Stimulated activated CD4-positive, alpha-beta T cell treated with anti-CD3 and anti-CD28 coated beads, TNF-alpha, amount 100 ng/mL, for 48 hours (primary cell): ENCODE measurements at places on chromosomes 1 and 21.

- no peak for DNase-seq
Observed at GRCh38 chr1:231106347-231106746, 55.5 kb upstream of the TRIM67 start.

DNA sequence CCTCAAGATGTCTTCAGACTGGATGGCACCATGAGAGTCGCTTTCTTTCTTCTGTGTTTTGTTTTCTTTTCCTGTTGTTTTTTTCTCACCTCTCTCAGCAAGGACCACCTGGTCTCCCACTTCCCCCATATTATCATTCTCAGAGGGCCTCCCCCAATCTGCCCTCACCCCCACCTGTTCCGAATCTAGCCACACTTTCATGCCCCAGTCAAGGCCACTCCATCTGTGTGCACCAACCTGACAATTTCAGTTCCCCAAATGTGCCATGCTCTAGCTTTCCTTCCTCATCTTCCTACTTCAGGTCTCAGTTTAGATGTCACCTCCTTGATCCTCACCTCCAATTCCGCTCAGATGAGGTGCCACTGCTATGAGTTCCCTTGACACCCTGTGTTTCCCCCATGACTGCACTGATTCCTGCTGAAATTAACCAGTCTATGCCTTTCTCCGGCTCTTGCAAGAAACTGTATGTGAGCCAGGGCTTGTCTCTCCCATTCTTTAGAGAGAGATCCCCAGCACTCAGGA, 146.2 kb downstream of the PLPP3 start:
- no peak for DNase-seq

DNA sequence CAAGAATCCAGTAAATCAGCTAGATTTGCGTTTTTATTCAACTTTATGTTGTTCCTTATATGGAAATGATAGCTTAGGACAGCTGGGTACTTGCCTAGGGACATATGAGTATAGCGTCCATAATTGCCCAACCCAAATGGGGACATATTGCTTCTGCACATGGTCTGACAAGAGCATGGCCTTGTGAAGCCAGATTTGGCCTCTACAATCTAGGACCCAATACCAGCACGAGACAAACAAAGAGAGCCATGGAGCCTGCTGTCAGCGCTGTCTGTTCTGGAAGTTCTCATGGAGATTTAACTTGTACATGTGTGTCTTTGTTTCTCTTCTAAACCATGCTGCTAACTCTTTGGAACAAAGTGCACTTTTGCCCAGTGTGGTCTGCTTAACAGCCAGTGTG, 240.0 kb upstream of the CAMK1G start:
- no peak for DNase-seq

DNA sequence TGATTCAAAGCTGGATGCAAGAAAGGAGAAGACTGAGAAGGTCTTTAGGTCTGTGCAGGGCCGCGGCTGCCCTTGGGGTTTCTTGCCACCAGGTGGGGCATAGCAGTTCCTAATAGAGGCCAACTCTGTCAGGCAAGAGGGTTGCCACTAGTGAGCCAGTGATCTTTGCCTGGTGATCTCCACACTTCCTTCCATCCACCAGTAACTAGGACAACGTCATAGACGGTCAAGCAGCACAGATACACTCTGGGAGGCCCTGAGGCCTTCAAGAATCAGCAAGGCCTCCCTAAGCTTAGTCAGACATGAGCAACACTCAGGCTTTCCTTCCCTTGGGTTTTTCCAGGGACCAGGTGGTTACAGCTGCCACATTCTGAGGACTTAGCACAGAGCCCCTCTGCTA, 32.9 kb upstream of the ATP2B4 start:
- peak; percentile 25 for DNase-seq

GRCh38 chr1:236516929-236517704, 6.7 kb upstream of the LGALS8 start:
- DNase-seq, result no peak

GRCh38 chr1:234597894-234598293, 12.1 kb downstream of the IRF2BP2 start:
- no peak for DNase-seq

DNA sequence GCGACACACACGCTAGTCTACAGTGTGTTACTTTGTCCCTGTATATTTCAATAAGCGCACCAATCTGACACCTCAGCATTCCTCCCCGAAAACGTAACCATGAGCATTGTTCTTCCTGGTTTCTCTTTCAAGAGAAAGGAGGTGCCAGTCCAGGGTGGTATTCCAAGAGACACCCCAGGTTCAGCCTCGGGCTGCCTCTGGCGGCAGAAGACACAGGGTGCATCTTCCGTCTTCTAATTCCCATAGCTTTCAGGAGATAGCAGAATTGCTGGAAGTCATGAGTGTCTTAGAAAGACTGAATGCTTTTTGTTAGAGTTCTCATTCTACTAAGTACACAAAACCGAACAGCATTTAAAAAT, 15.9 kb upstream of the RGS8 start:
- no peak for DNase-seq

GRCh38 chr1:30991862-30992606, 73.5 kb downstream of the PUM1 start:
- no peak for DNase-seq

DNA sequence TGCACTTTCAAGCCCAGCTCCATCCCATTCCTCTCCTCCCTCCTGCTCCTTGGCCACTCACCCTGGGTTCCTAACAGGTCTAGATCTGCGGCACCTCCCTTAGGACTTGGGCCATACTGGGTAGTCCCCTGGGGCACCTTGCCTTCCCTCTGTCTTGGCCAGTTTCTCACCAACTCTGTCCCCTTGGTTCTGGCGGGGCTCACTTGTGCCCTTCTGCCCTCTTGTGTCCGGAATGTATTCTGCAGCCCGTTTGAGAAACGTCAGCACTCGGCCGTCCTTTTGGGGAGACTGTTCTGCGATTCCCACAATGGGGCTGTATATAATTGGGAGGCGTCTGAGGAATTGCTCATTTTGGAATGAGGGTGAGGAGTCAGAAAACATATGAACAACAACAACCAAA, 162.4 kb downstream of the ZSCAN20 start:
- peak; percentile 9 for DNase-seq

DNA sequence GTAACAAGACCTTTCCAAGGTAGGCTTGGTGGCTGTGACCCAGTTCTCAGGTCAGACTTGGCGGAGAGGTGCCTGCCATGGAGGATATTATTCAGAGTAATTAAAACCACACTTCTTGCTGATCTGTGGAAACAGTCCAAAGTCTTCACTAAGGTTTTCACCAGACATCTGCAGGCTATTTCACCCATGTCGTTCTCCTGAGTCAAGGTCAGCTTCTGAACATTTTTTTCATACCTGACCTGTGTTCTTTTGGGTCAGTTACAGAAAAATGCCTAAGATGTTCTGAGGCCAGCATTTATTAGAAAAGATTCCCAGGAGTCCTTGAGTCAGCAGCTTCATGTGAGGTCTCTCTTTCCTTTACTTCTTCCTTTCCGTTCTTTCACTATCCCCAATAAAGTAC, 54.9 kb downstream of the RGL1 start:
- no peak for DNase-seq

DNA sequence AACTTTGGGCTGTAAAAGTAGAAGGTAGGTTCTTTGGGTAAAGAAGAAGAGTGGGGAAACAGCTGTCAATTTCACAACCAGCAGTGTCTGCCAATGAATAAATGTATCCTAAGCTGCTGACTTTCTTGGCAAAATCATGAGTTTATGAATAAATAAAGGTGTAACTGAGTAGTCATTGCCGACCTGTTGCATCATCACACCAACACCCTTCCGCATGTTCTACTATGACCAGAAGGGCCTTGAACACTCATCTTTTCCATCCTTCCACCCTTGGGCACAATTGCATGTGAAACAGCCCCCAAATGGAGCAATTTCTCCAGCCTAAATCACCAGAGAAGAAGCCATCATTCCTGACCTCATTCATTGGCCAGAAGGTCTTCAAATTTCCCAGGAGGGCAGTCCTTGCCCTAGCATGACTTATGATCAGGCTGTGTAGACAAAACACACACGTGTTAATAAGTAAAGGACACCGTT, 31.2 kb upstream of the QSOX1 start:
- DNase-seq, result no peak

DNA sequence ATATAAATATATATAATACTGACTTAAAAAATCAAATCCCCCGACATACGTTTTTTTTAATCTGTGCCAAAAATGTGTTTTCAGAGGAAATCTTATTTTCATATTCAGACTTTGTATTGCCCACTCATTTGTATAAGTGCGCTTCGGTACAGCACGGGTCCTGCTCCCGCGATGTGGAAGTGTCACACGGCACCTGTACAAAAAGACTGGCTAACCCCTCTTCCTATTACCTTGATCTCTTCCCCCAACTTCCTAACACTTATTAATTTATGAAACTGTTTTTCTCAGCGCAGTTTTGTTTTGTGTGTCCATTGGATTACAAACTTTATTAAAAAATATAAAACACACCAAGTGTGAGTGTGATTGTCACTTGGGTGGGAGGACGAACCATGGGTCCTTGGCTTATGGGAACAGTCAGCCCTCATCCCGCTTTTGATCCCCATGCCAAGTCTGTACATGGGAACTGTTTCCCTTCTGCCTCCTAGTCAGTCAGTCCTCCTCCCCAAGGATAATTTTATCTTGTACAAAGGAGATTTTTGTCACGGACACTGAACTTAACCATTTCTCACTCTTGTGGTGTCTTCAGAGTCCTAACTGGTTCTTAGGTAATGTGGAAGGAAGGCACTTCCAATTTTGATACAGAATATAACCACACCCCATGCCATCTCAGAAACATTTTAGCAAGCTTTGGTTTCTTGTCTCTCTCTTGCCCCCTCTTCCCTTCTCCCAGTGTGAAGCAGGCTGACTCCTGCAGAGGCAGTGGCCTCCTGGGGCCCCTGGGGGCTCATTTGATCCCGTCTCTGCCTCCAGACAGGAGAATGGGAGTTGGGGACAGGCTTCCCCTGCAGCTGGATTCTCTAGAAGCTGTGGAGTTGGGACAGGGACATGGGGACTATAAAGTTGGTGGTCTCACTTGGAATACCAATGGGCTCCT, 35.5 kb downstream of the ZBTB17 start:
- no peak for DNase-seq

DNA sequence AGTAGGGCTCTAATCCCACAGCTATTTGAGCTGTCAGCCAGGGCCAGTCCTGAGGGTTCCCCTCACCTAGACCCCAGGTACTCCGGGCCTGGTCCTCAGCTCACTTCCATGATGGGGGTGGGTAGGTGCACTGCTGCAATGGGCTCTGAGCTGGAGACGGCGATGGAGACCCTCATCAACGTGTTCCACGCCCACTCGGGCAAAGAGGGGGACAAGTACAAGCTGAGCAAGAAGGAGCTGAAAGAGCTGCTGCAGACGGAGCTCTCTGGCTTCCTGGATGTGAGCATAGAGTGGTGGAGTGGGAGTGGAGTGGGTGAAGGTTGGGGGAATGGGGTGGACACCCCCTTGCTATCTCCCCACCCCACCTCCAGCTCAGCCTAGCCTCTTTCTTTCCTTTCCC, 2.1 kb downstream of the S100A1 start:
- no peak for DNase-seq

GRCh38 chr1:68230901-68231626, 1.3 kb downstream of the WLS start:
- no peak for DNase-seq

DNA sequence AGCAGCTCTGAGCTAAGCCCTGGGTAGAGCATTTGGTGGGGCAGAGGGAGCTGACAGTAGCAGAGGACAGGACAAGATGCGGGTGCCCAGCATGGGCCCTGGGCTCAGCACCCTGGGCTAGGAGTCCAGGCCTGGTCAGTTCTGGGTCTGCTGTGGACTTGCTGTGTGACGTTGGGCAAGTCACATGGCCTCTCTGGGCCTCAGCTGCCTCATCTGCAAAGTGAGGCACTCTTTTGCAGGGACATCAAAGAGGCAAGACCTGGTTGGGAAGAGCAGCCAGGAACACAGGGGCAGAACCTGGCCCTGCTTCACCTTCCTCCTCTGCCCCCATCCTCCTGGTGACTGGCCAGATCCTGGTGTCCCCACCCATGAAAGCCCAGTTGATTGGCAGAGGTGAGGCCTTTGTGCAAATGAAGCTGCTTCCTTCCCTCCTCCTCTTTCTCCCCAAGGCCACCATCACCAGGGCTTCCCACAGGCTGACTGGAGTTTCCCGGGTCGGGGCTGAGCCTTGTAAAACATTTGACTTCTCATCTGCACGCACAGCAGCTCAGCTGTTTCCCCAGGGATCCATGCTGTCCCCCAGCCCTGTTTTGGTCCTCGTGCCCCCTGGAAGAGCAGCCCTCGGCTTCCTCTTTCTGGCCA, 350.5 kb downstream of the MATN1 start:
- DNase-seq, result no peak

GRCh38 chr1:93002781-93003180, 41.5 kb upstream of the DIPK1A start:
- no peak for DNase-seq

- DNase-seq, result no peak
Observed at GRCh38 chr1:84141182-84142003, 2.7 kb upstream of the PRKACB start.

GRCh38 chr1:235971020-235971419, 93.9 kb downstream of the NID1 start:
- no peak for DNase-seq
